ENCODE measurements at places on chromosomes 5 and 9.
A peak's percentile ranks its signal among the peaks of the same experiment; 100 is the strongest.

GRCh38 chr5:159518371-159518770 lies 188.1 kb upstream of the IL12B start:
- no peak for DNase-seq

DNA sequence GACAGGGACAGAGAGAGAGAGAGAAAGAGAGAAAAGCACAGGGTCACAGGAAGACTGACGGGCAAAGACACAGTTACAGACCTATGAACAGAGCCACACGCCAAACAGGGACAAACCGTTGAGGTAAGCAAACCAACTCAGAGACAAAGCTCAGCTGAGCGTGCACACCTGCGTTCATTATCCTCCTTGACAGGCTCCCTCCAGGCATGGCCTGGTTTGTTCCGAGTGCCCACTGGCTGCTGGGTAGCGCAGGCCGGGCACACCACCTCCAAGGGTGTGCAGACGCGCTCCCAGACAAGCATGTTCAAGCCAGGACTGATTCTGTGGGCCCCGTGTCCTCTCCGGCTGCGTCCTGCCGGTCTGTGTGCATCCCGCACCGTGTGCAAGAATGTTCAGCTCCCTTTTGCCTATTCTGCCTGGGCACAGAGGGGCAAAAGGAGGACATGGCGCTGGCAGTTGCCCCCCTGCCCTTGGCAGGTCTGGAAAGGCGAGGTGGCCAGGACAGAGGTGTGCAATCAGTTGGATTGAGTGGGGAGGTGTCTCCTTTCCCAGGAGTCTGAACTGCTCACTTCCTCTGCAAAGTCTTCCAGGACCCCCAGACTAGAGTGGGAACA lies 467 bp upstream of the SMIM32 start:
- no peak for DNase-seq

- DNase-seq: no peak
Measured at GRCh38 chr5:90747175-90747574, 188.6 kb downstream of the ADGRV1 start.

- no peak for DNase-seq
Measured at GRCh38 chr5:143154510-143155370, 248.7 kb downstream of the NR3C1 start.

- DNase-seq: no peak
Measured at GRCh38 chr5:101390151-101390908, 487.2 kb upstream of the ST8SIA4 start.

DNA sequence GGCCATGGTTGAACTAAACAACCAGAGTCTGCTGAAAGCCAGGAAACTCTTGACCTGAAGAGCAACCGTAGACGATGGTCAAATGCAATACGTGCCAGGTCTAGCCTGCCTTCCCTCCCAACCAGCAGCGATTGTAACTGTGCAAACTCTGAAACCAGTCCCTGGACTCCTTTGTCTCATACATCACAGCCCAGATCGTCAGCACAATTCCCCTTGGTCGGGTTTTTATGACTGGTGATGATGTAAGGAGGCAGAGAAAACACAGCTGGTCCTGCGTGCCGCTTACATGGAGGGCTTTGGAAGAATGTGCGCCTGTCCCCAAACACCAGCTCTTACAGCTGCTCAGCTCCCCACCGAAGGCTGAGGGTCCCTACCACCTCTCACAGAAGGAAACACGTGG lies 24.6 kb downstream of the SMIM23 start:
- no peak for DNase-seq

- no peak for DNase-seq
Measured at GRCh38 chr5:145025775-145026174, 809.4 kb downstream of the PRELID2 start.

- peak; percentile 82 for DNase-seq
Measured at GRCh38 chr9:130712564-130713285, 19.1 kb downstream of the EXOSC2 start.

DNA sequence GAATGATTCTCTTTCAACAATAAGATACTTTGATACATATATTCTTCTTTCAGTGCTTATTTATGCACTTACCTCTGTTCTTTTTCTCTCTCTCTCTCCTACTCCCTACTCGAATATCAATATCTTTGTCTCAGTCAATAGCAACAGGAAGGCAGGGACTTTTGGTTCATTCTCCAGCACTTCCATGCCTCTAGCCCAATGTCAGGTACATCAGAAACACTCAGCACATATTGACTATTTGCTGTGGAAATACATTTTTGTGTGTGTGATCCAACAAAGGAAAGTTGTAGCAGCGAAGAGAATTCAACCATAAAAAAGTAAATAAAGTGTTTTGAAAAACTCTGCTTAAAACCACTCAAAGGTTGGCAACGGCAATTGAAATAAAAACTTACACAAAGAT lies 12.6 kb downstream of the DIRAS2 start:
- DNase-seq: no peak

DNA sequence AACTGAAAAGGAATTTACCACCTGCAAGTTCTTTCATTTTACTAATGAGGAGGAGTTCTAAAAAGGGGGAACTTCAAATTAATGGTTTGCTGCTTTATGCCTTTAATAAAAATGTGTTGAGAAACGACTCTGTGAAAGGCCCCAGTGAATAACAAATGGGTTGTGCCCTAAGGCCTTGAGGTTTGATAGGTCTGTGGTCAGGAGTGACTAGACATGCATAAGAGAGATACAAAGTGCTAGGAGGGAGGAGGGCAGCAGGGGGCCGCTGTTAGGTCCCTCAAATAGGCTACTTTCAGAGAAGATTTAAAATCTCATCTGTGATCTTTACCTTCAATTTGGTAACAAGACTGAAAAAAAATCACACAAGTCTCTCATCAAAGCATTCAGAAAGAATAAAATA lies 58.3 kb downstream of the FAM81B start:
- DNase-seq: no peak

DNA sequence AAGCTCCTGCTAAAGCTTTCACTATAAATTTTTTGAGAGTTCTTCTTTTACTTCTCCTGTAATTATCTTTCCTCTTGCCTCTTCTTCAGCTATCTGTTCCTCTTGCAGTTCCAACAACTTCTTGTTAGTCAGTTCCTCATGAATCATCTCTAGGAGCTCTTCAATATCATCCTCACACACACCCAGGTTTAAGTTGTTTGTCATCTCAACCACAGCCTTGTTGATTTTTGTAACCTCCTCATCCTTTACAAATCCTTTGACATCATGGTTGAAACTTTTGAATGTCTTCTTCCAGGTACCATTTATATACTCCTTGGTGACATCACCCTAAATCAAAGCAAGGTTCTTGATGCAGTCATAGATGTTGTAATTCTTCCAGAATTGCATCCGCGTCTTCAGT lies 106.3 kb upstream of the MAMDC2 start:
- no peak for DNase-seq

DNA sequence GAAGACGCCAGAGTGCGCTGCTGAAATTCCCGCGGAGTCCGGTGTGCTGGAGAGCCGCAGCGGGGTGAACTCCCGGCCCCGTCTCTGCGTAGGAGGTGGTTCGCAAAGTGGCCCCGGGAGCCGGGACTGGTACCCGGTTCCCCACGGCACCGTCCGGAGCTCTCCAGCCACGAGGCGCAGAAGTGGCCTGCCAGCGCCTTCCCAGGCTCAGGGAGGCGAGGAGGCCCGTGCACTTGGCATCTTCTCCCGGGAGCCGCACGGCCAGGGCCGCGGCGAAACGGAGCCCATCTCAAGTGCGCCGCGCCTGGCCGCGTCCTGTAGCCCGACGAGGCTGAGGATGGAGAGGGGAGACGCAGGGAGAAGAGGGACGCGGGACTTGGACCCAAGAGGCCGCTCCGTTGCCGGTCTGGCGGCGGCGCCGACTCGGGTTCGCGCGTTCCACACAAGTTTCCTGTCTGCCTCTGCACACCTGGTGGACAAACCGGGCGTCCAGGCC lies 1.1 kb upstream of the IRX1 start:
- no peak for DNase-seq

- no peak for DNase-seq
Measured at GRCh38 chr9:911005-911404, 65.5 kb upstream of the DMRT3 start.

GRCh38 chr9:132756214-132756845 lies 86.1 kb downstream of the GTF3C4 start:
- DNase-seq: no peak

DNA sequence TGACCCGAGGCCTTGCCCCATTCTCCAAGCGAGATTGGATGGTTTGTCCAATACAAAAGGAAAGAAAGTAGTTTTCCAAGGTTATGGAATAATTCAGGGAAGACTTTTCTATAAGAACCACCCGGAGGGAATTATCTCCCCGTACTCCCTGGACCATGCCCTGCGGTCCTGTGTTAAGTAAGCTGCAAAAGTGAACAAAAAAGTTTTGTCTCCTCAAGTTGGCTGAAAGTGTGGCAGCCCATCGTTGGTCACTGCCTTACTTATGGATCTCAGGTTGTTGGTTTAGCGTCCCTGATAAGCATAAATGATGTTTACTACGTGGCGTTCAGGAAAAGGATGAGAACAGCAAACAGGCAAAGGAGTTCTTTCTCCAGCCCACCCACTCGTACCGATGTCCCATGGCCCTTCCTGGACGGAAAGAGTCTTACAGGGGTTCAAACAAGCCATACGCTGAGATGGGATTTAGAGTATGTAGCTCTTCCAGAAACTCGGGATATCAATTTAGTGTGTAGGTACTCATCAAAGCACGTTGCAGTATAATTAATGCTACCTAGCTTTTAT lies 413 bp upstream of the AUH start:
- DNase-seq: no peak

- DNase-seq: no peak
Measured at GRCh38 chr5:68250661-68251298, 35.2 kb downstream of the PIK3R1 start.

- no peak for DNase-seq
Measured at GRCh38 chr5:12204761-12205160, 300.5 kb upstream of the CTNND2 start.

GRCh38 chr9:20788526-20789451 lies 104.7 kb downstream of the FOCAD start:
- DNase-seq: no peak

- DNase-seq: no peak
Measured at GRCh38 chr5:178630475-178630930, 3.7 kb upstream of the CLK4 start.

GRCh38 chr5:94577466-94578245 lies 40.7 kb downstream of the KIAA0825 start:
- DNase-seq: no peak

DNA sequence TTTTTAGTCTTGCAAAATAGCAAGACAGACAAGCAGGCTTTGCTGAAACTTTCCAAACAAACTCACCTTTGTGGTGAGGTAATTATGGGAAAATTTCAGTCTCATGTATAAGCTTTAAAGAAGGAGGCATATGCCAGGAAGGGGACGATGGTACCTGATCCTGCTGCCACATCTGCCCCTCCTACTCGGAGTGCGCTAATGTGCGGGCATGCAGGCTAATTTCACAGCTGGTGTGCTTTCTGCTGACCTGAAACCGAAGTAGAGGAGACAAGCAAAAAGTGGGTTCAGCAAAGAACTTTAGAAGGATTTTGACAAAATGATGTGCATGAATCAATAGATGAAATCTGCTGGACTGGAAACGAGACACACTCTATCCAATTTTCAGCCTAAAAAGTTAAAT lies 117.1 kb upstream of the IRX4 start:
- DNase-seq: no peak

DNA sequence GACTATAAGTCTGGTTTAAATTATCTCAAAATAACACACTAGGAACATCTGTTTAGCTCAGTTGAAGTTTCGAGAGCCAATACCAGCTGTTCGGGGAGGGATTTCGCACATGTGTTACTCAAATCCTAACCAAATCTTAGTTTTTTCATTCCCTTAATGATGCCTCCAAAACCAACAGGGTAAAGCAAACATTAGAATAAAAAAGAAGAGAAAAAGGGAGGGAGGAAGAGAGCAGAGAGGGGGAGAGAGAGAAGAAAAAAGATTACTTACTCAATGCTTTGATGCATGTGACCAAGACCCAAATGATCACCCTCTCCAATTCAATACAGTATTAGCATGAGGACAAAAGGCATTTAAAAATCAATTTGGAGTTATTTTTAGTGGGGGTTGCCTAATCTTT lies 86.0 kb upstream of the NR5A1 start:
- no peak for DNase-seq

- DNase-seq: no peak
Measured at GRCh38 chr9:110710420-110710819, 41.8 kb downstream of the MUSK start.

DNA sequence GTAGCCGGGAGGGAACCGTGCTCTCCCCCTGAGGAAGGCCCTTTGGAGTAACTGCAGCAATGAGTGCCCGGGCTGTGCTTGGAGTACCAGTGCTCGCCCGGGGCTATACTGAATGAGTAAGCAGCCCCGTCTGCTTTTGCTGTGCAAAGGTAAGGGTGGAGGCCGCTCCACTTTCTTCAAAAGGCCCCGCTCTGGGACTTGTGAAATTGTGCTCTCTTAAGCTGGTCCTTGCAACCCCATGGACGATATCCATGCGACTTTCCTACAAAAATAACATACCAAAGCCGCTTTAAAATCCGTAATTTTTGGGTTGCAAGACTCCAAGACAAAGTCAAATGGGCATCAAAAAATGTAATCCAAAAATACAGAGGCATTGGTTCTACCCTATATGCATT lies 578 bp upstream of the TNFAIP8 start:
- no peak for DNase-seq

- no peak for DNase-seq
Measured at GRCh38 chr9:75190762-75191161, 102.4 kb downstream of the OSTF1 start.

DNA sequence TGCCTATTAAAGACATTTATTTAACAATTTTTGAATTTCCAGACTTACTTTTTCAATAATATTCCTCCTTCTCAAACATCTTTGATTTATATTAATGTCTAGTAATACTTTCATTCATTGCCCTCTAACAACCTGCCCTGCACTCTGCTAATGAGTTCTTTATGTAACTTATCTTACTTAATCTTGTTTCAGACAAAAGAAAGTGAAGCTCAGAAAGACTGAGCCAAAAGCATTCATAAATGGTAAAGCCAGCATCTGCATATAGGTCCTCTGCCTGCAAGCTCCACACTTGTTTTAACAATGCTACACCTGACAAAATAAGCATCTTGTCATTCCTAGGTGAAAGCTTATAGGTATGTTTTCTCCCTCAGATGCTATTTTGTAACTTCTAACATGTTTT lies 2.4 kb upstream of the TNPO1 start:
- DNase-seq: no peak

DNA sequence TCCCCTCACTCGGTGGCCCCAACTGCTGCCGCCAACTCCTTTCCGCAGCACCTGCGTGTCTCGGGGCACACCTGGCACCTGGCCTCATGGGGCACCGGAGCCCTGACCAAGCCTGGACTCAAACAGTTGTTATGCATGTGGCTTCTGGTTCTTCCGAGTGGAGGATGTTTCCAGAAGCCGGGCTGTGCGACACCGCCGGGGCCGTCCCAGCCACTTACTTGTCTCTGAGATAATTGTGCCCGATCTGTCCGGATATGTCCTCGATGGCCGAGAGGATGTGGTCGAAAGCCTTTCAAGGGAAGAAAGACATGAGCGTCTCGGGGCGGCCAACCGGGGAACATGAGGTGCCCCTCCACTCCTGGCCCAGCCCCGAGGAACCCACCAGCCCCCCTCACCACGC lies 38.4 kb downstream of the EXOC3 start:
- no peak for DNase-seq

GRCh38 chr5:75234251-75234650 lies 2.4 kb downstream of the ANKRD31 start:
- DNase-seq: no peak
